ENCODE measurements at places on chromosomes 3 and 15.
A peak's percentile ranks its signal among the peaks of the same experiment; 100 is the strongest.

DNA sequence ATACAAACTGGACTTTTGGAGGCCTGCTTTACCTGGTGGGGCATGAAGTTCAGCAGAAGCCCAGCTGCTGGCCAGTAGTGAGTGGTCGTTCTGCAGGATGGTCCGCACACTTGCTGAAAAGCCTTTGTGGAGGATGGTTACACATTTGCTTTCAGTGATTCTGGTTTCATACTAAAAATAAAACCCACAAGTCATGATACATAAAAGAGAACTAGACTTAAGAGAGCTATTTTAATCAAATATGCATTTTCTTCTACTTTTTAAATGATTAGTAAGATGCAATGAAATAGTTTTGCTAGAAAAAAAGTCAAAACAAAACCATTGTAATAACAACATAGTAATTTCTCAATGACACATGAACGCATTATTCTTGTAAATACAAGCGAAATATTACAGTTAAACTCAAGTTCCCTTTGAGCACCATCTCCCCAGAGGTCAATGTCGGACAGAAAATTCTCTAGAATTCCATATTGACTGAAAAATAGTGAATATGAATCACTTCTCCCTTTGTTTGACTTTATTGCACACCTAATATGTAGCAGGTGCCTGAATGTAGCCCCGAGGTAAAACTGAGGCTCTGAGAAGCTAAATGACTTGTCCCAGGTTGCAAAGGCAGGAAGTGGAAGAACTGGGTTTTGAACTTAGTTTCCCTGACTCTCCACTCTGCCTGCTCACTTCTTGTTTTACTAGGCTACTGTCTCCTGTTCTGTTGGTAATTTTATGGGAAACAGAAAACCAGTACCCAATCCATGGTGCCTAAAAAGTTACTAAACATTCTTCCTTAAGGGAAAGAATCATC is 8.3 kb downstream of the IL5RA start:
- DNase-seq: no peak

- DNase-seq: no peak
Observed at GRCh38 chr3:37484884-37485559, 310.6 kb upstream of the LRRFIP2 start.

DNA sequence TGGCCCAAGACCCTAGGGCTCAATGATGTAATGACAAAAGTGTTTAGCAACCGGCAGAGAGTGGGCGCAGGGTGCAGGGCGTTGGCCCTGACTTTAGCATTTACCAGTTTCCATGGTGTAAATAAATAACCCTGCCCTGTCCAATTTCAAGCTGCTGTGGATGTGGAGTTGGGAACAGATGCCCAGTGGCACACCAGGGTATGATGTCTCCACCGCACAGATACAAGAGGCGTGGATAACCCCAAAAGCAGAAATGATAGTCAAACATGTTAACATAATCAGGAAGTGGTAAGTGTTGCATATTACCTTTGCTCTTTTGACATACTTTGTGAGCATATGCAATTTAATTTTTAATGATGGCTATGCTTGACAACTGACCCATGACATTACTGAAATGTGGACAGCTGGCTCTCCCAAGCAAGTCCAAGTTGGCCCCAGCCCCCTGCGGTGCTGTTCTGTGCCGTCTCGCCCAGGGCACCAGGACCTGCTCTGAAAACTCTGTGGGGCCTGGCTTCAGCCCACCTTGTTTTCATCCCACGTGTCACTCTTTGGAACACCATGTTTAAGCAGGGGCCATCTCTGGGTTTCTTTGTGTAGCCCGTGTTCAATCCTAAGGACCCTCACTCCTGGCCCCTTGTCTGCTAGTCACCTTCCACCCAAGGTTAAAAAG is 10.8 kb upstream of the ANPEP start:
- no peak for DNase-seq

DNA sequence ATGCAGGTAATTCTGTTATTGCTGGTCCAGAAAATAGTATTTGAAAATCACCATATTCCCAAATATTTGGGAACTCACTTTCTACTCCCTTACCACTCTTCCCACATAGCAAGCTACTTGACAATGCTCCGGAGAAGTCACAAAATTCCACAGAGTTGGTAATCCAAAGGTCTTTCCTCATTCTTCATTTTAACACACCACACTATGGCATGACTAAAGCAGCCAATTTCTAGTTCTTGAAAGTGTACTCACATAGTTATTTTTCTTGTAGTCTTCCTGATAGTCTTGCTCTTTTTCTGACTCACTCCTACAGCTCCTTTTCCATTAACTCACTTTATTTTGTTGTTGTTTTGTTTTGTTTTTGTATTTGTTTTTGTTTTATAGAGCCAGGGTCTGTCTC is 67.2 kb downstream of the MYO9A start:
- DNase-seq: no peak

DNA sequence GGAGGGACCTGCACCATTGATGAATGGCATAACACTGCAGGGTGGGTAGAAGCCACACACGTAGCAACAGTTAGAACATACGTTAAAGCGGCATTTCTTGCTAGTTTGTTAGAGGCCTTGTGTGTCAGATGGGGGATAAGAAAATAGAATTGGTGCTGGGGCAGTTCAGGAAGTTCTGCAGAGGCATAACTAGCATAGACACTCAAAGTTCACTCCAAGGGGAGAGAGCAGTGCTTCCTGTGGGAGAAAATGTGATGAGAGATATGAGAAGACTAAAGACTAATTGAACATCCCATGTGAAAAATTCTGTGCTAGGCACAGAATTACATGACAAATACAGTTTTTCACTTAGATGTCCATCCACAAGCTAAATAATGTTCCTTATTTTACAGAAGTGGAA is 327.1 kb downstream of the ZNF621 start:
- no peak for DNase-seq

- no peak for DNase-seq
Observed at GRCh38 chr15:76289582-76289981, 21.7 kb downstream of the ETFA start.

DNA sequence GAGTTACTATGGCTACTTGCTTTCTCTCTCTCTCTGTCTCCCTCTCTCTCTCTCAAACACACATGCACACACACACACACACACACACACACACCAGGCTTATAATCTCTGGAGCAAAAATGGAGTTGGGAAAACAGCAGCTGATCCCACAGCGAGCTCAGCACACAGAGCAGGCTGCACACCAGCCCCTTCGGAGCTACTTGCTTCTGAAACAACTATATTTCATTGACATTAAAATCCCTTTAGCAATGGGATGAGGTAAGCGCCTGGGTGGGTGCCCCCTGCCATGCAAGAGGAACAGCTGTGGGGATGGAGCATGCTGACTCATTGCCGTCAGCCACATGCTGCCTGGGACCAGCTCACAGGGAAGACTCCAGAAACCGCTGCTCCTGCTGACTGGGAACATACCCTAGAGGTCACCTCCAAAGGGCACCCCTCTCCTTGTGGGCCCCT is 45.7 kb downstream of the B3GNT5 start:
- DNase-seq: peak; percentile 36

GRCh38 chr3:8713901-8714759 is 19.5 kb upstream of the CAV3 start:
- DNase-seq: no peak

DNA sequence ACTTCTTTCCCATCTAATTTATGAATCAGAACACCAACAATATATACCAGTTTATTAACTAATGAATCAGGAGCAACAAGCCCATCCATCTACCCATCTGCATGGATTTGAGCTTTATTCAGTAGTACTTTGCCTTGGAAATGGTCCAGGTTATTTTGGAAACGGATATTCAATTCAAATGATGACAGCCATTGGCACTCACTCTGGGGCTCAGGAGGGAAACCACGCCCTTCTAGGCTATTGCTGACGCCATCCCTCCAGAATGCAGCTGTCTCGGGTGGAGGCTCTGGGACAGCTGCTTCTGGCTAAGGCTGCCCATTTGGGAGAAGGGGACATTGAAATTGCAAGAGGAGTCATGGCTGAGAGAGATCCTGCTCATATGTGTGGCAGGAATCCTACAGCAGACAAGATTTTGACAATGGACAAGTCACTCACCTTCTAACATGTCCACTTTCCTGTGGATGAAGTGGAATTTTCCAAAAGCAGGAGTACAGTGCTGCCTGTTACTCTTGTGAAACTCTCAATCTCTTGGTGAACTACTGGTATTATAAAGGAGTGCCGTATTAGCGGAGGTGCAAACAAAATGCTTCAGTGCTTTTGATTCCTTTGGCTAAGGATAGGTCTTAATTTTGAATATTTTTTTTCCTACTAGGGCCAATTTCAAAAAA is 29.3 kb upstream of the TRAK1 start:
- no peak for DNase-seq

DNA sequence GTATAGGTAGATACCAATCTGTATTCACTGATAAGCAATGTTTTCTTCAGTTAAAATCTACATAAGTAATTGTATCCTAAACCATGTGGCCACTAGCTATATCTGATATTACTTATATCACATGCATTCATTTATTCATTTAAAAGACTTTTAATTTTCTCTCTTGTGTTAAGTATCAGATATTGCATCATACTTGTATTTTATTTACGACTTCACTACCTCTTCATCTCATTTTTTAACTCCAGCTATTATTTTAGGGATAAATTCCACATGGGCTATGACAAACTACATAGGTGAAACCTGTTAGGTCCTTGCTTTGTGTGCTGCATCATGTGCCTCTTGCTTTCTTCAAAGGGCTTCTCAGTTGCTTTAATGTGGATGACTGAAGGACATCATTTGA is 1018.3 kb downstream of the ZPLD1 start:
- DNase-seq: no peak

- no peak for DNase-seq
Observed at GRCh38 chr15:80007532-80007931, 36.5 kb upstream of the BCL2A1 start.

- DNase-seq: no peak
Observed at GRCh38 chr3:70861855-70862254, 549.4 kb upstream of the MDFIC2 start.

DNA sequence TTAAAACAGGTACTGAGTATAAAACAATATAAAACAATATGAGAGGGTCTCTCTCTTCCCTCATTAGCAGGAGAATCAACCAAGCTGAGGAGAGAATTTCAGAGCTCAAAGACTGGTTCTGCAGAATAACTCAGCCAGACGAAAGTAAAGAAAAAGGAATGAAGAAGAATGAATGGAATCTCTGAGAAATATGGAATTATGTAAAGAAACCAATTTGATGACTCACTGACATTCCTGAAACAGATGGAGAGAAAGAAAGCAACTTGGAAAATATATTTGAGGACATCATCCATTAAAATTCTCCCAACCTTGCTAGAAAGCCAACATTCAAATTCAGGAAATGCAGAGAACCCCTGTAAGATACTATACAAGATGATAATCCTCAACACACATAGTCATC is 630.9 kb downstream of the PYDC2 start:
- no peak for DNase-seq

DNA sequence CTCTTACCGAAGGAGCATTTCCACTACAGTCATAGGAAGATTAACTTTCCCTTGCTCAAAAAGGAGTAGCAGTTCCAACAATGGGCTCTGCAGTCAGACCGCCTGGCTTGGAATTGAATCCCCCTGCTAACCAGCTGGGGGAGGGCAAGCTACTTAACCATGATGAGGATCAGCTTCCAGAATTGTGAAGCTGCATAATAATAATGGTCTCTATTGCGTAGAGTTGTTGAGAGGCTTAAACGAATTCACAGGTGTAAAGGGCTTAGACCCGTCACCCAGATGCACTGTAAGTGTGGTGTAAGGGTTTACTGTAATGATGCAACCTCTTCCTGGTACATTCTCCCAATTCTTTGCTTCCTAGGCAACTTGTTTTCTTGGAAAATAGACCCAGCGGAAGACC is 185.2 kb upstream of the RGMA start:
- DNase-seq: no peak

DNA sequence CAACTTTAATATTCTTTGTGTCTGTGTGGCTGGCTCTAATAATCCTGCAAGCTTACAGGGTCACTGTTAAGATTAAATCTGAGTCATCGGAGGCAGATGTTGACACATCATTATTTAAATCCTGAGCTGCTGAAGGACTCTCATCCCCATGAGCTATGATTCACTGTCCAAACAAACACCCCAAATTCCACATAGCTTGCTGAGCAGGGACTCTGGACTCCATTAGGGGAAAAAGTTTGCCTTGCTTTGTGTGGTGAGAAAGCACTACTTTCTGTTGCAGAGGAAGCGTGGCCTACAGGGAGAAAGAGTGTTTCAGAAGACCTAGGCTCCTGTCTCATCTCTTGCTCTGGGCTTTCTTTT is 213.7 kb downstream of the PDCD6IP start:
- peak; percentile 97 for DNase-seq

DNA sequence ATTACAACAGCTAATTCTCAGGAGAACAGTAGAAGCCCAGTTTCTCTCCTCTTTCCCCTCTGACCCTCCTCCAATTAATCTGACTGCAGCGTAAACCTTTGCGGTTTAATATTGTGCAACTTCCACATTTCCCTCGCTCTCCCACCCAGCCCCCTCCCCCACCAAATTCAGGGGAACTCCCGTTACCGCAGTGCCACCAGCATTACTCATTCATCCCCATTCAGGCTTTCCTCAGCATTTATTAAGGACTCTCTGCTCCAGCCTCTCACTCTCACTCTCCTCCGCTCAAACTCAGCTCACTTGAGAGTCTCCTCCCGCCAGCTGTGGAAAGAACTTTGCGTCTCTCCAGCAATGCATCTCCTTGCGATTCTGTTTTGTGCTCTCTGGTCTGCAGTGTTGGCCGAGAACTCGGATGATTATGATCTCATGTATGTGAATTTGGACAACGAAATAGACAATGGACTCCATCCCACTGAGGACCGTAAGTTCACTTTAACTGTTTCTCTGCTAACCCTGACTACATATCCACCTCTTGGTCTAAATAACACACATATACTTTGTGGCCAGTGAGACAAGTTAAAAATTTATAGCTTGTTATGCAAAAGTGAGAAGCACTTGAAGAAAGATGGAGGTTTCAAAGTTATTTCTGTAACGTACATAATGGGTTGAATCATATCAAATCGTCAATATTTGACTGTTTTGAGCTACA is at the start of gene PTX3:
Gene PTX3, plus strand, starts transcription at position 268 of the 709 bp plus-strand sequence. Its CDS starts 84 bp downstream, at position 352.
- DNase-seq: no peak

- DNase-seq: no peak
Observed at GRCh38 chr15:58513008-58513407, 81.2 kb downstream of the LIPC start.

- no peak for DNase-seq
Observed at GRCh38 chr15:70451821-70452653, 311.3 kb downstream of the UACA start.

DNA sequence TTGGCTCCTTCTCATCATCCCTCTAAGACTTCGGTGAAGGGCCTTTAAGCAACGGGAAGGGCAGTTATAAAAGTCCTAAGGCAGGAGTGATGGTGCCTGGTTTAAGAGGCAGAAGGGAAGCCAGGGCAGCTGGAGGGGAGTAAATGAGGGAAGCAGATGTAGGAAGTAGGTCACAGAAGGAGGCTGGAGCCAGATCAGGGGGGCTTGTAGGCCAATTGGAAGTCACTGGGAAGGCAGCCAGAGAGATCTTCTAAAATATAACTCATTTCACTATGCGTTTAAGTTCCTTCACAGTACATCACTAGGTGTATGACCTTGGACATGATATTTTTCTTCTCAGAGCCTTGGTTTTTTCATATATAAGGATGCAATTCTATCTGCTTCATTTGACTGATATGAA is 94.7 kb downstream of the MYH15 start:
- no peak for DNase-seq
